Lower lobe of right lung (tissue), 2 donors: ENCODE measurements at places on chromosomes 6 and 20. TPM values are rescaled to one million over a fixed set of nuclear protein-coding genes. Genes with fewer than 3 reads are reported as not detected.

Gene DEFB127
- total RNA-seq, result not detected

Gene PFDN4
- total RNA-seq, result 15.3 TPM

Gene GRIK2
- 0.62 TPM for total RNA-seq

Gene PCSK2
- 38.8 TPM for total RNA-seq

Gene HLA-DPA1
- total RNA-seq, result 600 TPM

Gene TREM2
- total RNA-seq, result 58.5 TPM

Gene RIPPLY2
- total RNA-seq, result not detected

Gene ASIP
- total RNA-seq, result not detected

Gene HMGCLL1
- 4.3 TPM for total RNA-seq

Gene MBOAT1
- 13.1 TPM for total RNA-seq

Gene CST2
- not detected for total RNA-seq

DNA sequence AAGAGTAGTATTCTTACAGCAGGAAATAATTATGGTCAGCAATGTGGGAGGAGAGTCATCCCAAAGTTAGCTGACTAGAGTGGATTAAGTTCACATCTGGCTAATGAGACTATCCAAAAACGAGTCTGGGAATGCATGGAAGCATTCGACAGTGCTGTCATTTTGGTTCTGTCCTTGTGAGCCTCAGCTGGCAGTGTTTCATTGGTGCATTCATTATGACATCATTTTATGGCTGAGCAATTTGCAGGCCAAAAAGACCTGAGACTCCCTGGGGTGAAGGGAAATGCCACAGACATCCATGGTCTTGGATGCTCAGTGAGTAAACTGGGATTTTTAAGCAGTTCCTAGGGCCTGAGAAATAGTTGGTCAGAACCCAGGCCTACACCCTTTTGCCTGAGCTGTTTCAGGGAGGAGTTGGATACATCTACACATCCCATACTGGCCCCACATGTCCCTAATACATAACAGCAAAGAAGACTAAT is 196.4 kb upstream of the CCN2 start:
- DNase-seq, result no peak

DNA sequence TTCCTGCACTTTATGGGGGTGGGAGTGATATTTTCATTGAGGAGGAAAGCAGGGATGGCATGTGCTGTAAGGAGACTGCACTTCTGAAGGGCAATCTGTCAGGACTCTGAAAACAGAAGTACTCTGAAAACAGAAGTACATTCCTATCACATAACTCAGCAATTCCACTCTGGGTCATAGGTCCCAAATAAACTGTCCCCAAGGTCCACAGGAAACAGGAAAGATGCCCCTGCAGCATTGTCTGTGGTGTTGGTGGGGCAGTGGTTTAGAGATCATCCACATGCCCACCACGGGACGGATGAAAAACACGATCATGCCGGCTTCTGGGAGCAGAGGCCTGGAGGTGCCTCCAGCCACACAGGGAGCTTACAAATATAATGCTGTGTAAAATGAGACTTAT is 150.3 kb downstream of the OTOR start:
- no peak for DNase-seq

GRCh38 chr6:161694995-161695394 is 421.1 kb upstream of the AGPAT4 start:
- no peak for DNase-seq

DNA sequence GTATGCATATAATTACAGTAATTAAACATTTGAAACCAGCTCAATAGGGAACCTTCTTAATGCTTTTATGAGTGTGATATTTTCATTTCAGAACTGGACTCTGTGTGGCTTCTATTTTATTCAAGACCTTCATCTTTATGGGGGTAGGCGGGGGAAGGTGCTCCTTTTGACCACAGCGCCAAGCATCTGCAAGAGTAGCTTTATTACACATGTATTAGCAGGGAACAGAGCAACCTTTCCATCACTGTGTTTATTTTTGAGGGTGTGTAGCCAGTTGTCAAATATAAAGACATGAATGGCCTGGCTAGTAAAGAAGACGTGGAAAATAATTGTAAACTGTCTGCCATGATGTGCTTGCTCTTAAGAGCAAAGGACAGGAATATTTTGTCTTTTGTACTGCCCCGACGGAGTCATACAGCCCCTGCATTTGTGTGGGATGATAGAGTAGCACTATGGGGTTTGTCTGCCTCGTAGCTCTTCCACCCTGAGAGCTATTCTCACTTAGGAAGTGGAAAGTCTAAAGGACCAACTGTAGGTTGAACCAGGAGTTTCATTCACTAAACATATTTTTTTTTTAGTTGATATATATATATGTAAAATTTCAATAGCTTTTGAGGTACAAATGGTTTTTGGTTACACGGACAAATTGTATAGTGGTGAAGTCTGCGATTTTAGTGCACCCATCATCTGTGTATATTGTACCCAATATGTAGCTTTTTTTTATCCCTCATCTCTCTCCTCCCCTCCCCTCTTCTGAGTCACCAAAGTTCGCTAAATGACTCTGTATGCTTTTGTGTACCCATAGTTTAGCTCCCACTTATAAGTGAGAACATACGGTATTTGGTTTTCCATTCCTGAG is 91.2 kb downstream of the CARMIL1 start:
- DNase-seq, result no peak

DNA sequence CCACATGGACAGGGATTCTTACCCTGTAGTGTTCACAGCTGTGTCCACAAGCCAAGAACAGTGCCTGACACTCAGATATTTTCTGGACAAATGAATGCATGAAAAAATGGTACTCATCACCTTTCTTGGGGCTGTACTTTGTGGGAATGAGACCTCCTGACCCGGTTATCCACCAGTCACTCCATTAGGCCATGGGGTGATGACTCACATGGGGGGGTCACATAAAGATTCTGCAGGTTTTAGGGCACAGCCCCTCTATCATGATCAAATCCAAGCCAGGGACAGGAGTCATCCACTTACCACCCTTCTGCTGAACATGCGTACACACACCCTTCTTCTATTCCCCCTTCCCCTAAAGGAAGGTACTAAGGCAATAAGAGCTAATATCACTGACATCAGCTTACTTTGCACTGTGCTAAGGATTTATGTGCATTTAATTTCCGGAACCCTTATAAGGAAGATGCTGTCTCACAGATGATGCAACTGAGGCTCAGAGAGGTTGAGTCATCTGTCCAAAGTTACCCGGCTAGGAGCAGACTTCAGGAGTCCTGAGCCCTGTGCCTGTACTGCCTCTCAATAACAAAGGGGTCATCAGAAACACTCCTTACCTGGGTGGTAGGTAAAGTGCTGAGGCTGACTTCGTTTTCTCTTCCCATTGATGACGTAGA is 107.8 kb downstream of the NFATC2 start:
- DNase-seq, result no peak

DNA sequence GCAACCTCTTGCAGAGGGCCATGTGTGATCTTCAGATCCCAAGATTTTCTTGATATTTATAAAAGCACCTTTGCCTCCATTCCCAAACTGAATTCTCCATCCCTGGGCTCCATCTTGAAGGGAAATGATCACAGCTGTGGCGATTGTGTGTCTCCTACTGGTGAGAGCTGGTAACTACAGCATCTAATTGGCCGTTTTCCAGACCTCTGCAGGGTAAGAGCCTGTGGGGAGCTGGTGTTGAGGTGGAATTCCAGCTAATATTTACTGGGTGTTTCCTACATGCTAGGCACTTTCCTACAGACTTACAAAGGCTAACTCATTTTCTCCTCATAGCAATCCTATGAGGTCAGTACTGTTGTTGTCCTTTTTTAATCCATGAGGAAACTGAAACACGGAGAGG is 59.2 kb upstream of the FNDC1 start:
- no peak for DNase-seq

DNA sequence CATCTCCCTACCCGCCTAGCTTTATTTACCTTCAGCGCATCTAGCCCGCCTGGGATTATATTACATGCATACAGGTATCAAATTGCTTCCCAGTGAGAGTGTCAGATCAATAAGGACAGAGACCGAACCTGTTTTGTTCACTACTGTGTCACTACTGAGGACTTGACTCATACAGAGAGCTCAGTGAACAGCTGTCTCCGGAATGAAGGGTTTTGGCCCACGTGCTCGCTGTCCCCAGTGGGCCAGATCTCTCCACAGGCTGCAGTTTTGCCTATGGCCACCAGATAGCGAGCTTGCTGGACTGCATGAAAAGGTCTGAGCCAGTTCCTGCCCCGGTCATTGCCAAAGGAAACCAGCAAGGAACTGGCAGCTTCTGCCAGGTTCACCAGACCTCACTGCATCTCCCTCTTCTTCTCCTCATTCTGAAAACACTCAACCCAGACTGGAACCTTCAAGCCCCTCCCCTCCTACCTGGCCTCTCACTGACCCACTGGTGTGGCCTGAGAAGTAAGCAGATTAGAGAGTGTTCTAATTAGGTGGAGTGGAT is 150.8 kb downstream of the ZMYND8 start:
- DNase-seq, result peak; percentile 77

DNA sequence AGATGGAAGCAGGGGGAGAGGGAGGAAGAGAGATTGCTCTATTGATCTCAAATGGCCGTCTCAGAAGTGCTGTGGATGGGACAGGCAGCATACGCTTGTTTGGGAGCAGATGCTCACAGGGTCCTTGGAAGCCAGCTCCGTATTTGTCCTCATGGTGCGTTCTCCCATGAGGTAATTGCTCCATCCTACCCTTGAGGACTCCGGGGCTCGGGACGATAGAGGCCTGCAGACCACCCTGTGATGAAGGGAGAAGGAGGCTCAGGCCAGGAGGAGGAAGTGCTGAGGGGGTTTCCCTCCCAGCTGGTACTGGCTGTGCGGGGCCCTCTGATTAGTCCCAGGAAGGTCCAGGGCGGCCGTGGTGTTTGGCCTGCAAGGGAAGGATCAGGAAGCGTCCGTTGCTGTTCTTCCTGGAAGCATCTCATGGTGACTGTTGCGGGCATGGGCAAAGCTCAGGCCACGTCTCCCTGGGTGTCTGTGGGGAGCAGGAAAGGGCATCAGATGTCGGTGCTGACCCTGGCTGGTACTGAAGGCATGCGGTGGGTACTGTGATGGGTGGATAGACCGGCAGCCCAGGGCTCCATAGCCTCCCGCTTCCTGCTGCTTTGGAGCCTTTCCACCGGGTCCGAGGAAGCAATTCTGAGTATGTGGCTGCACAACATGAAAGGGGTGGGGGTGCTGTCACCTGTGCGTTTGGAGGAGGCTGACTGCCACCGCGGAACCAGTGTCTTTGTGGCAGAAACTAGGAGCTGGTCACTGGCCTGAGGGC is 158.3 kb downstream of the SYCP2 start:
- DNase-seq, result no peak

DNA sequence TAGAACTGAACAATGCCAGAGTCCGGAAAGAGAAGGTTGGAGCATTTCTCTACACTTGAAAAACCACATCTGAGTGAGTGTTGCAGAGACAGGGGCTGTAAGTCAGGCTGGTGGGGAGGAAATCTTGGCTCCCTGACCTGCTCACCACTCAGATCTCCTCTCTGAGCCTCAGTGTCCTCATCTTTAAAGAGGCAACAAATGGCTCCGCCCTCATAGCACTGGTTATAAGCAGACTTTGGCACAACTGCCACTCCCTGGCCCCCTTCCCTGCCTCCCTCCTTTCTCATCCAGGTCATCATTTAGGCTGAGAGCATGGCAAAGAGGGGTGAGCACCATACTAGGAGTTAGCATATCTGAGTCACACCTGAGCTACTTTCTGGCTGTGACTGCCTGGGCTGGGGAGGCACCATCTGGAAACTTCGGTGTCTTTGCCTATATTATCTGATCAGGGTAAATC is 10.6 kb downstream of the SIRPG start:
- no peak for DNase-seq

GRCh38 chr20:10398834-10399369 is 35.1 kb downstream of the MKKS start:
- no peak for DNase-seq

DNA sequence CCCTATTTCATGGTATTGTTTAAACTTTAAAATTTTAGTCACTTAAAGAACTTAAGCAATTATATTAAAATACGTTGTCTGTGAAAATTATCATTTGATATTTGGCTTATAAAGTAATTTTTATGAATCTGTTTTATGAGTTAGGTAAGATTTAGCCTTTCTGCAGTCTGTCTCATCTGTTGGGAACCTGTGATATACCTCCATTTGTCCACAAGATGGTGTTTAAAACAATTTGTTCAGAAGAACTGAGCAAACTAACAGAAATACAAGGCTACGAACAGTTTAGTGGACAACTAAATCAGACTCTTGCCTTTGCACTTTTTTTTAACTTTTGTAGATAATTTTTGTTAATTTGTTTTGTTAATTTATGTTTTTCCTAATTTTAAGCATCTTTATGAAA is 92.4 kb downstream of the COL9A1 start:
- DNase-seq, result no peak

GRCh38 chr6:72040111-72040510 is 153.8 kb downstream of the RIMS1 start:
- no peak for DNase-seq

DNA sequence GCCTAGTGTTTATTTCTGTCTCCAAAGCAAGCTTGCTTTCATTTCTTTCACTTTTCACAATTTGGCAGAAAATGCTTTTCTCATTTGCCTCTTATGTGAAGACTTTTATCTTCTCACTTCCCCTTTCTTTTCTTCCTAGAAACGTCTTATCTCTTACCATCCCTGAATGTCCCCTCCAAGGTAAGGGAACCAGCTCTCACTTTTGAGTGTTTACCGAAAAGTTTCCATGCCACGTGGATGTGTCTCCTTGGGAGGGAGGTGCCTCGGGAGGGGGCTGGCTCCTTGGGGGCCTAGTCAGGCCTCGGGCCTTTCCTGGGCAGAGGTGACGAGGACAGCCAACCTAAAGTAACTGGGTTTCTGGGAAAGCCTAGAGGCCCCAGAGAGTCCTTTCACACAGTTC is 127.4 kb downstream of the CD24 start:
- no peak for DNase-seq

DNA sequence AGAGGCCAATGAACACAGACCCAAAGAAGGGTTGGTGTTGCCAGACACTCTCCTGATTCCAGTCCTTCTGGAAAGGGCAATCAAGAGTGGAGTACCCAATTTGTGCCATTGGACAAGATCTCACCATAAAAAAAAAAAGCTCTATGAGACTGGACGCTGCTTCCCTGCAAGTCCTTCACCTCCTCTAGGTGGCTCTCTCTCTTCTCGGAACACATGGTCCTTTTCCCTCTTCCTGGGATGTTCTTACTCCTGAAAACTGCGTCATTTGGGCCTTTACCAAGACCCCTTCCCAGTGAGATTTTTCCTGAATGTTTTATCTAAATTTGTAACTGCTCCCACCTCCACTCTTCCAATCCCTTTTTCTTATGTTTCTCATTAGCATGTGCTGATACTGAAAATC is 280.8 kb downstream of the FOXA2 start:
- DNase-seq, result no peak

- no peak for DNase-seq
Measured at GRCh38 chr20:434221-434620, 26.1 kb downstream of the RBCK1 start.

GRCh38 chr6:34816635-34817301 is 24.9 kb downstream of the BLTP3A start:
- DNase-seq, result no peak
